ENCODE measurements at places on chromosomes 5 and 9.
A peak's percentile ranks its signal among the peaks of the same experiment; 100 is the strongest.

GRCh38 chr9:114925672-114926071 lies 4.7 kb downstream of the TNFSF8 start:
- DNase-seq = no peak

- DNase-seq = no peak
Observed at GRCh38 chr9:116566677-116567488, 120.2 kb upstream of the TRIM32 start.

GRCh38 chr5:158174918-158175851 lies 316.2 kb upstream of the CLINT1 start:
- peak; percentile 84 for DNase-seq

- no peak for DNase-seq
Observed at GRCh38 chr5:1321576-1321975, 23.3 kb downstream of the CLPTM1L start.

Data from MCF 10A (cell line).